Retina (tissue), 1 donor: ENCODE measurements at places on chromosomes 1 and 21.

- DNase-seq, result no peak
Measured at GRCh38 chr1:34794790-34795180, 2.0 kb downstream of the GJA4 start.

GRCh38 chr21:46459024-46459355 lies 299 bp downstream of the DIP2A start:
- no peak for DNase-seq

- no peak for DNase-seq
Measured at GRCh38 chr21:29933088-29933487, 6.7 kb downstream of the GRIK1 start.

DNA sequence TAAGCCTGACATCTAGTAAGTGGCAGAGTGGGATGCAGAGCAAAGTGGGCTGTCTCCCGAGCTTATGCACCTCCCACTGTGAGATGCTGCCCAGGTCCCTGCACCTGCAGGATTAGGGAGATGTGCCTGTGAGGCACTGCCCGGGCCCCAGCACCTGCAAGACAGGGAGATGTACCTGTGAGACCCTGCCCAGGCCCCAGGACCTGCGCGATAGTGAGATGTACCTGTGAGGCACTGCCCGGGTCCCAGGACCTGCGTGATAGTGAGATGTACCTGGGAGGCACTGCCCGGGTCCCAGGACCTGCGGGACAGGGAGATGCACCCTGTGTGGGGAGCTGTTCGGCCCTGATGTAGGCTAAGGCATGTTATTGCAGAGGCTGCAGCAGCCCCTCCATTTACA lies 622.8 kb downstream of the PTPRU start:
- no peak for DNase-seq

GRCh38 chr1:3745590-3746381 lies 6.5 kb upstream of the CCDC27 start:
- no peak for DNase-seq

- no peak for DNase-seq
Measured at GRCh38 chr1:46599059-46599970, 4.8 kb downstream of the MKNK1 start.

DNA sequence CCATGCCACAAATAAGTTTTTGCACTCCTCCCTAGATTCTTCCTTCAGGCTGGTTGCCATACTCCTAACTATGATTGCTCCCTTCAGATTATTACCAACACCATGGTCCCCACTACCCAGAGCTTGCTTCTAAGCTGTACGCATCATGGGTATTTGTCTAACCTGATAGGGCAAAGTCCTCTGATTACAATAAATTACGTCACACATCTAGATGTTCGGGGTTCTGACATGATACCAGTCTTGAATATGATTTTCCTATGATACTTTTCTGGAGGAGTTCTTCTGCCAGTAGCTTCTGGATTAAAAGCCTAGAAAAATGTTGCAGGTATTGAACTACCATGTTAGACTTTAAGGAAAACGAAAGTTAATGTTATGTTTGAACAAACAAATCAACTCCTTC lies 67.2 kb downstream of the NUF2 start:
- DNase-seq, result no peak
